ENCODE measurements at places on chromosomes 5 and 9.

GRCh38 chr5:23506329-23507236, 826 bp upstream of the PRDM9 start:
- DNase-seq, result peak; percentile 39

- no peak for DNase-seq
These were observed 28.3 kb upstream of the PDE4D start for GRCh38 chr5:59921816-59922215.

GRCh38 chr9:135514342-135515082, 6.7 kb upstream of the LCN1 start:
- DNase-seq, result no peak

GRCh38 chr5:179345183-179345432, 153 bp downstream of the ADAMTS2 start:
- DNase-seq, result no peak

DNA sequence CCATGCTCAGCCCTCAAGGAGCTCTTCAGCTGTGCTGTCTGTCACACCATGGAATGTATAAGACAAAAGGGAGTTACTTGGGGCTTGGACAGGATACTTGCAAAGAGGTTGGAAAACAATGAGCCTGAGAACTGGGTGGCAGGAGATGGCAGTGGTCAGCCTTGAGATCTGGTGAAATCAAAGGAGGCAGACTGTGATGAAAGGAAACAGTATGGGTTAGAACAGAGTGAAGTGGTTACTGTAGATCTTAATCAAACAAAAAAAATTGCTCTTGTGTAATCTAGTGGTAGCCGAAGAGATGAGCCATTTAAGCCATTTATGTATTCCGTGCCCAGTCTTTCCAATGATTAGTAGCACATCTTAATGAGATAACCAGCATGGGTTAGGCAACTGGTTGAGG, 142.2 kb downstream of the SV2C start:
- no peak for DNase-seq

- DNase-seq, result no peak
These were observed 13.8 kb downstream of the TMEM8B start for GRCh38 chr9:35842795-35843194.

- DNase-seq, result peak; percentile 60
These were observed 38.1 kb upstream of the TUSC1 start for GRCh38 chr9:25716220-25716872.

DNA sequence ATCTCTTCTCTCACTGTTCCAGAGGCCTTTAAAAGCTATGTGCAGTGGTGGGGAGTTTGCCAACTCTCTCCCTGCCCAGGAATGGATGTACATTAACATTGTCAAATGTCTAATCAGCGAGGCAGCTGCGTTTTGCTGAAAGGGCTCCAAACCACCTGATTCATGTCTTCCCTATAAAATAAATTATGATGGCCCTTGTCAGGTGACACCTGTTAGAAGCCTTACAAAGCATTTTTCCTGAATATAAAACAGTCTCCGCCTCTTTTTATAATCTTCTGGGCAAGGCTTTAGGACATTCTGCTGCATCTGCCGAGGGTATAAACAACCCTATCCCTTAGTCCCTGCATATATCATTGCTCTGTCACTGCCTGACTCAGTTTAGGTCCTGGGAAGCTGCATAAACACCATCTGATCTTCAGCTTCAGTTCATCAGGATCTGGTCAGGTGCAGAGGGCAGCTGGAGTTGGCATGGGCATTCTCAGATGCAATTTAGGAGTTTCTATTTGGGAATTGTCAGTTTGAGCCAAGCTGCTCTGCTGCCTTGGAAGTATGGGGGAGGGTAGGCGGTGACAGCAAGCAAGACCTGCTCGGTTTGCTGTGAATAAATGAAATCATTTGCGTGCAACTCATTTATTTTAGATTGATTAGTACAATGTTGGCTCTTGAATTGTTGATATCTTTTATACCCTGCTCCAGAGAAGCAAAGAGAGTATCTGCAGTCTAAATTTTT, 103.5 kb downstream of the ACER2 start:
- no peak for DNase-seq
